ENCODE measurements at places on chromosomes 12 and 14. TPM values are rescaled to one million over a fixed set of nuclear protein-coding genes. Genes with fewer than 3 reads are reported as not detected.

DNA sequence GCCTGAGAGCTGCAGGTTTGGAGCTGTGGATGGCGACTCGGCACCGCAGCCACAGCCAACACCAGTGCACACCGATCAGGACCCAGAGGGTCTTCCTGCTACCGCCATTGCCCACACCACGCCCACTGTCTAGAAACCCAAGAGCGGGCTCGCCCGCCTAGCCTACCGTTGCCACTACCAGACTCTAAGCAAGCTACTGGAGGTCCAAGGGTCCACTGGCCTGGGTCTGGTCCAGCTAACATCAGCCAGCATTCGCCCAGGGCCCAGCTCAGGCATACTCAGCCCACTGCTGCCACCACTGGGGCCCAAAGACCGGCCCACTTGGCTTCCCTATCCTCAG lies 30.5 kb upstream of the MON2 start:
- no peak for DNase-seq

- no peak for DNase-seq
These were observed 55.6 kb downstream of the HMGA2 start for GRCh38 chr12:65879878-65880277.

DNA sequence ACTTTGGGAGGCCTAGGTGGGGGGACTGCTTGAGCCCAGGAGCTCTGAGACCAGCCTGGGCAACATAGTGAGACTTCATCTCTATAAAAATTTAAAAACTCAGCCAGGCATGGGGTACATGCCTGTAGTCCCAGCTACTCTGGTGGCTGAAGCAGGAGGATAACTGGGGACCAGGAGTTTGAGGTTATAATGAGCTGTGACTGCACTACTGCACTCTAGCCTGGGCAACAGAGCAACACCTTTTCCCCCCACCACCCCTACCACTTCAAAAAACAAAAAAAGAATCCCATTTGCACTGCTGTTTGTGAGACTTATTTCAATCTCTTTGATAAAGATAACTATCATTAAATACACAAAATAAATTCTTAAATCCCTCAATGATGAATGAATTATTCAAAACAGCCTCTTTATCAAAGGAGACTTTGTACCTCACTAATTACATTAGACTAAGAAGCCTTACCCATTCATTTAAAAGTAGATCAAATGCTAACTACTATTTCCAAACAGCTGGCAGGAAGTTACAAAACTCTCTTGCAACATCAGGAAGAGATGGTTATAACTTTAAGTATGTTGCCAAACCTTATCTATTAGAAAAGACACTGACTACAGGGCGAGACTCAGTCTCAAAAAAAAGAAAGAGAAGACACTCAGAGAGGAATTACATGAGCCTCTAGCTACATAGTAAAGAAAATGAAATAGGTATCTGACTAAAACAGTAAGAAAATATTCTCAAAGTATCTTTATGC lies 14.7 kb downstream of the BLTP3B start:
- no peak for DNase-seq

- DNase-seq = no peak
These were observed 27.1 kb upstream of the SLC17A8 start for GRCh38 chr12:100329800-100330199.

GRCh38 chr14:104172349-104172748 lies 34.0 kb downstream of the KIF26A start:
- DNase-seq = no peak

DNA sequence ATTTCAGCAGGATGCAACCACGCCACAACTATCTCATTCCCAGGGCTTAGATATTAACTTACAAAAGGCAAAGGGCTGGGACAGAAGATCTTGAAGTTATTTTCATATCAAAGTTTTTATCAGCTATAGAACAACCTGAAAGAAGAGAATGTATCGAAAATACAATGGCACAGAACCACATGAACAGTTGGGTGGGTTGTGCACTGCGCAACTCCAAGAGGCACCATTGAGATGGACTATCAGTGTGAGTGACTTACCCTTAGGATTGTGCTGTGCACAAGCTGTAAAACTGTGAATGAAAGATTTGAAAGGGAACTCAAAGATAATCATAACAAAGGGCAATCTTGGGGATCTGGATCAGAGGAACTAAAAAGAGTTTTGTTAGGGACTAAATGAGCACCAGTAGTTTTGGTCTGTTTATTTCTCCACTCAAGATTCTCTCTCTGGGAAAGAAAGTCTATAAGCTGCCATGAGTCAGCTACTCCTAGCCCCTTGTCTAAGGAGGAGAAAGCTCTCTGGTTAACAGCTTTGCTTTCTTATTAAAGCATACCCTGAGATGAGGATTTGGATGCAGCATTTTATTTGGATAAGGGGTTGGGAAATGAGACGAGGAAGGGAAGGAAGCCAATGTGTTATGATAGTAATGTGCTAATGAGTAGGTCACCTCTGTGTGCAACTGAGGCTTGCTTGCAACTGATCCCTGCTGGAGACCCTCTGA lies 62.2 kb downstream of the TBX5 start:
- DNase-seq = no peak

- no peak for DNase-seq
These were observed 482.0 kb downstream of the TMTC2 start for GRCh38 chr12:83168751-83169150.

GRCh38 chr14:55628426-55628825 lies 48.4 kb downstream of the KTN1 start:
- no peak for DNase-seq

GRCh38 chr14:71231521-71232393 lies 324.5 kb downstream of the PCNX1 start:
- no peak for DNase-seq

- no peak for DNase-seq
These were observed 64.2 kb downstream of the LLPH start for GRCh38 chr12:66066137-66066928.

GRCh38 chr12:89461649-89462612 lies 62.7 kb downstream of the GALNT4 start:
- DNase-seq = no peak

- DNase-seq = no peak
These were observed 62.1 kb upstream of the TRIM9 start for GRCh38 chr14:51157012-51157411.

GRCh38 chr12:130632642-130633041 lies 83.5 kb downstream of the RIMBP2 start:
- no peak for DNase-seq

DNA sequence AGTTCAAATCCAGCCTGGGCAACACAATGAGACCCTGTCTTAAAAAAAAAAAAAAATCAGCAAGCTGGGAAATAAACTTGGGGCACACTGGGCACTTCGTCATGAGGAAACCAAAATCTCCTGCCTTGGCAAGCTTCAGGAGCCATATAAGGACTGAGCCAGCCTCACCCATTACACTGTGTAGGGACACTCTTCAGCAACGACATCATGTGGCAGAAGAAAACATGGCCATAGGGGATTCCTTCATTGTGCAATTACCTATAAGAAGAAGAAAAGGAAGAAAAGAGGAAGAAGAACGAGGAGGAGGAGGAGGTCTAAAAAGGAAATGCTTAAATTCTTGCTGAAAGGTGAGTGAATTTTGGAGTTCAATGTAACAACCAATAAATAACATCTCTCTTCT lies 26.1 kb upstream of the IFNG start:
- DNase-seq = no peak

DNA sequence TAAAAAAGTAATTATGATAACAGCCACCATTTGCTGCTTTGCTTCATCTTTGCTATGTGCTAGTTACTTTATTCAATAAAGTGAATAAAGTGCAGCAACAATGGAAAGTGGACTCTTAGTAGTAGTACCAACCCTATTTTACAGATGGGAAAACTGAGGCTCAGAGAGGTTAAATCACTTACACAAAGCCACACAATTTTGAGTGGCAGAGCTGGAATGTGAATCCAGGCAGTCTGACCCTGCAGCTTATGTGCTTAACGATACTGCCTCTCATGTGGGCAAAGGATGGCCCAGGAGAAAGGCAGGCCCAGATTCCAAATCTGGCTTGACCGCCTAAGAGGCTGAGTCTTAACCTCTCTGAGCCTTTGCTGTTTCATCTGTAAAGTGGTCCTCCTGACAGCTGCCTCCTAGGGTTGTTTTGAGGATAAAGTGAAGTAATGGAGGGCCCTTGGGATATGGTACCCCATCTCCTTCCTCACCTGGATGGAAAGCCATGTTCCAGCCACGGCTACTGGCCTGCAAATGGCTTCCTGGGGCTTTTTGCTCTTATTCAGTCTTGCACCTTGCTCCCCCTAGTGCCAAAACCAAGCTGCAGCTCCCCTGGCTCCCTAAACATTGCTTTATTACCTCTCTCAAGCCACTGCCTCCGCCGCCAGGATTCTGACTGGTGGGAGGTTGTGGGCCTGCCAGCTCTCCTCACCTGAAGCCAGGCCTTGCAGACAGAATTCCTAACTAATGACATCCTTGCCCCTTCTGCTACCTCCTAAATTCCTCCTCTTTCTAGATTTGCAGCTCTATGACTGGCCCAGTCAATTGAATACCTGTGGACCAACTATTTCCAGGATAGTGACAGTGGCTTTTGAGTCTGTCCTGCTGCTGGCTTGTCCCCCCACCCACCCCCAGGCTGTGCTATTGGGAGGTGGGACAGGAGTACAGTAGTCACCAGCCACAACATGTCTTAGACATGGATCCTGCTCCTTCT lies 283.3 kb upstream of the PWP1 start:
- DNase-seq = no peak

GRCh38 chr12:89556976-89557375 lies 31.1 kb upstream of the POC1B start:
- DNase-seq = no peak

DNA sequence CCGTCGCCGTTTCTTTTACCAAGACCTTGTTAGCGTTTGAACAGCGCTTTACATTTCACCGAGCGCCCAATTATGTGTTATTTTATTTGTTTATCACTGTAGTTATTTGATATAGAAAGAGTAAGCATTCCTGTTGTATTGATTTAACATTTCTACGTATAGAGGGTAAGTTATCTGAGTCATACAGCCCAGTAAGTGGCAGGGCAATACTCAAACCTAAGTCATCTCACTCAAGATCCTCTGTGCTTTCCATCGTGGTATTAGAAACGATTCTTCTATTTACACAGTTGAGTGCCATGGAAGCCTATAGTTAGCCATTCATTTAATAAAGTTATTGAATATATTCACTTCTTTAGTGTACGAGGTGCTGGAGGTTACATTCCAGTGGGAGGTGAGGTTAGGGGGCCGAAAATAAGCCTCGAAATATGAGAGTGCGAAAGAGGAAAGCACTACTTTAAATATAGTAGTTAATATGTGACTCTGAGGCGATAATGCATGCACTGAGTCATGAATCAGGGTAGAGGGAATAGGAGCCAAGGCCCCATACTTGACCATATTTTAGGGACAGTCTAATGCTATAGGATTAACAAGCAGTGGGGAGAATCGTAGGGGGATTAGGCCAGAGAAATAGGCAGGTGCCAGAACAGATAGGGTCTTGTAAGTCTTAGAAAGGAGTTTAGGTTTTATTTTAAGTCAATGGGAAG lies 629 bp downstream of the RAD51AP1 start:
- no peak for DNase-seq

- no peak for DNase-seq
These were observed 109.3 kb downstream of the ETV6 start for GRCh38 chr12:11758510-11759493.

DNA sequence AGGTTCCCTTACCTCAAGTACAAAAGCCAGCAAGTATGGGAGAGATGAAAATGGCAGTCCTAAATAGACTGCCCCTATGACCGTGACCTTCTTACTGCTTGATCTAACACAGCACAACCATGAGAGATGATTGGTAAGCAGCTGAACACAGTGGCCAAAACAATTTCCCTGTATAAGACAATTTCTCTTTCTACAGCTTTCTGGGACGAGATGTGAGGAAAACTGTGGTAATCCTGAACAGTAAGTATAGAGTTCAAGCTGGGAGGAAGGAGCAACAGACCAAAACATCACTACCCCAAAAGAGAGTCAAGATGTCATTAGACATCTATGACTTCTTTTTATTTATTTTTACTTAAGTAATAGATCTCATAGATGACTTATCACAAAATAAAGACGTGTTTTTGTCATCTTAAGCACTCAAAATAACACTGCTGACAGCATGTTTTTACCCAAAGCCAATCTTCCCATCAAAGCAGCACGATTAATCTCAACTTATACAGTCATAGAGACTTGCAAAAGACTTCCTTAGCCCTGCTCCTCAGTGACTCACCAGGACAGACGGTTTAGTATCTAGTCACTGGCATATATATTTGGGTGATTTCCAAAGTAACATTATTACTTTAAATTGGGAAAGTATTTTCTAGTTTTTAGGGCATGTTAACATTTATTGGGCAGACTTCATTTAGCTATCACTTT lies 3.7 kb downstream of the TMEM52B start:
- no peak for DNase-seq

- no peak for DNase-seq
These were observed 265.7 kb downstream of the SNAPC1 start for GRCh38 chr14:62027958-62028357.

DNA sequence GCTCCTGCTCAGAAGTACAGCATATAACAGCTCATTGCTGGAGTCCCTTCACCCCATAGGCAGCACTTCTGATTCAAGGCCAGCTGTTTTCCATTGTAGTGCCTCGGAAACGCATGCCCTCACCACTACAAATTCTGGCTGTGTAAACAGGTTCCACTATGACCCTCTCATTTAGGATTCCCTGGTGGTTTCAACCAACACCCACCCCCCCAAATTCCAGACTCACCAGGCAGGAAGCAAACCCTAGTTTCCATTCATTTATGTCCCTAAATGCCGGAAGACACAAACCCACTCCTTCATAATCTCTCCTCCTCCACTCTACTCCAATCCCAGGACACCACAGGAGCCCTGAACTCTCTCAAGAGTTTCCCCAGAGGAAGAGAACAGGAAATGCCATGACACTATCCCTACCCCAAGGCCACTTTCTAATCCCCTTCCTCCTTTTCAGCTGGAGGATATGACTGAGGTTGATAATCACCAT lies 75.9 kb upstream of the TMPO start:
- DNase-seq = no peak

- DNase-seq = no peak
These were observed 16.4 kb upstream of the PLD4 start for GRCh38 chr14:104908303-104908702.

DNA sequence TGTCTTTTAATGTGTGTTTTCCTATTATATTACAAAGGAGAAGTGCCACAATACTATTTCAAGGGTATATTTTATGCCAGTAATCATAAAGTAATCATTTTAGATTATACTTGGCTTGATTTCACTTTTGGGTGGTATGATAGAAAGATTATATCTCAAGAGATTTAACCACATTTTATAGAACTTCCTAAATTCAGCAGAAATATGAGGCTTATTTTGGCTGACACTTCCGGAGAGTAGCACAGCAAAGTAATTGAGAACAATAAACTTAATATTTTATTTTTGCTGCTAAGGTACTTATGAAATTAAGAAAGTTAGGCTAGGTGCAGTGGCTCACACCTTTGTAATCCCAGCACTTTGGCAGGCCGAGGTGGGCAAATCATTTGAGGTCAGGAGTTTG lies 319.1 kb downstream of the NPAS3 start:
- DNase-seq = no peak

- no peak for DNase-seq
These were observed 7.7 kb downstream of the UBC start for GRCh38 chr12:124906606-124907261.

RNF31 gene
- total RNA-seq = 38.8 TPM

ACSM4 gene
- not detected for total RNA-seq

FGF6 gene
- total RNA-seq = not detected

TAMALIN gene
- 15.7 TPM for total RNA-seq

IL22 gene
- not detected for total RNA-seq

SERPINA12 gene
- total RNA-seq = not detected

OTOGL gene
- 0.92 TPM for total RNA-seq

FZD10 gene
- 0.40 TPM for total RNA-seq

BCL7A gene
- total RNA-seq = 9.1 TPM

KRT2 gene
- not detected for total RNA-seq

SLC35E3 gene
- 10.7 TPM for total RNA-seq

PRIMA1 gene
- total RNA-seq = not detected

PELI2 gene
- 8.7 TPM for total RNA-seq

KRT80 gene
- 10.7 TPM for total RNA-seq

MGP gene
- total RNA-seq = 215 TPM

GPR68 gene
- total RNA-seq = 0.46 TPM

Data from chondrocyte (in vitro differentiated cells).